ENCODE measurements at places on chromosomes 12 and 14.
A peak's percentile ranks its signal among the peaks of the same experiment; 100 is the strongest.

- peak; percentile 27 for DNase-seq
Measured at GRCh38 chr12:5567016-5567725, 135.3 kb downstream of the NTF3 start.

DNA sequence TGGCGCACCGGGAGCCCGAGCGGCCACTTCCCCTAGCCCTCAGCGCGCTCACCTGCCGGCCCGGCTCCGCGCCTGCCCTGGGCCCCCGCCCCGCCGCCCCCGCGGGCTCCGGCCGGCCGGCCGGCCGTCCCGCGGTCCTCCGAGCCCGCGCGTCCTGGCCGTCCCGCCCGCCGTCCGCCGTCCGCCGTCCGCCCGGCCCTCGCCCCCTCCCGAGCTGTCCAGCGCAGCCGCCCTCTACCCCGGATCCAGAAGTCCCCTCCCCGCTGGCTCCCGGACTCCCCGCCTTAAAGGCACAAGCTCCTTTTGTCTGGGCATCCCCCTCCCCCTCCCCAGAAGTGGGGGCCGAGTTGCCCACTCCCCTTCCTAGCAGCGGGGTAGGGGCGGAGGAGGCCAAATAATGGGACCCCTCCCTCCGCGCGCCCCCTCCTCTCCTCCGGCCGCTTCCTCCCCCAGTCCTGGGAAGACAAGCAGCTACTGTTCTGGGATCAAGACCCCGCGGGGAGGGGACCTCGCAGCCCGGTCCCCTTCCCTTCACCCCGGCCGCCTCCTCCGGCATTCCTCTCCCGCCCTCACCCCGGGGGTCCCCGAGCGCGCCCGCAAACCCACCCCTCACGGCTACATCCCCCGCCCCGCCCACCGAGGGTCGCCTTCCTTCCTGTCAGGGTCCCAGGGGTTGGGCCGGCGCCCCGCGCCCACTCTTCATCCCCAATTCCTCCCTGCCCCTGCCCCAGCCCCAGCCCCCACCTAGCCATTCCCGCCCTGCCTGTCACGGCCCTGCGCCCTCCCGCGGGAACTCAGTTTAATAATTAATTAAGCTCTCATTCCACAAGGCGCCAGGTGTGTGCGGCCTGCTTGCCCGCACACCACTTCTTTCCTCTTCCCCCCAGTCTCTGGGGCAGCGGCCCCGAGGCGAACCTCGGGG lies at the start of gene ADCY6:
Gene ADCY6, minus strand, starts transcription at position 236 of the 922 bp plus-strand sequence. CDS start 5,655 bp downstream, outside the sequence.
- DNase-seq, result peak; percentile 86

GRCh38 chr12:93737457-93738198 lies 60.5 kb downstream of the CRADD start:
- DNase-seq, result no peak

DNA sequence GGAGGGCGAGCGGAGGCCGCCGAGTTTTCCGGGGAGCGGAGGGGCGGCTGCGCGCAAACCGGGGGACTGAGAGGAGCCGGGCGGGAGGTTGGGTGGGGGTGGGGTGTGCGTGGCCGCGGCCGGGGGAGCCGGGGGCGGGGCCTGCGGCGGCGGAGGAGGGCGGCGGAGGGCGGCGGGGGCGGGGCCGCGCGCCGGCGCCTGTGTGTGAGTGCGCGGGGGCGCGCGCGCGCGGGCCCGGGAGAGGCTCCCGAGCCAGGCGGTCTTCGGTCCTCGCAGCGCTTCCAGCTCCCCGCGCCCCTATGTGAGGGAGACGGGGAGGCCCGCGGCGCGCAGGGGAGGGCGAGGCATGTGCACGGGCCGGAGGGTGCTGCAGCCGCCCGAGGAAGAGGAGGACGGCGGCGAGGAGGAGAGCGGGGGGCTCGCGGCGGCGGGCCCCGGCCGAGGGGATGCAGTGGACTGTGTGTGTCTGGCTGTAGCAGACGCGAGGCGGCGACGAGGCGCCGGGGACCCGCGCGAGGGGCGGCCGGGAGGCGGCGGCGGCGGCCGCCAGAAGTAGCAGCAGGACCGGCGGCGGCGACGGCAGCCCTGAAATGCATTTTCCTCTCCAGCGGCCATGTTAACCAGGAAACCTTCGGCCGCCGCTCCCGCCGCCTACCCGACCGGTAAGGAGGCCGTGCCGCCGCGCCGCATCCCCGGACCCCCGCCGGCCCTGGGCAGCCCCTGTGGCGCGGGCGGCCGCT lies at the start of gene DYRK2:
Gene DYRK2, plus strand, starts transcription at position 225 of the 740 bp plus-strand sequence. Its CDS starts 389 bp downstream, at position 614.
- DNase-seq, result peak; percentile 78

DNA sequence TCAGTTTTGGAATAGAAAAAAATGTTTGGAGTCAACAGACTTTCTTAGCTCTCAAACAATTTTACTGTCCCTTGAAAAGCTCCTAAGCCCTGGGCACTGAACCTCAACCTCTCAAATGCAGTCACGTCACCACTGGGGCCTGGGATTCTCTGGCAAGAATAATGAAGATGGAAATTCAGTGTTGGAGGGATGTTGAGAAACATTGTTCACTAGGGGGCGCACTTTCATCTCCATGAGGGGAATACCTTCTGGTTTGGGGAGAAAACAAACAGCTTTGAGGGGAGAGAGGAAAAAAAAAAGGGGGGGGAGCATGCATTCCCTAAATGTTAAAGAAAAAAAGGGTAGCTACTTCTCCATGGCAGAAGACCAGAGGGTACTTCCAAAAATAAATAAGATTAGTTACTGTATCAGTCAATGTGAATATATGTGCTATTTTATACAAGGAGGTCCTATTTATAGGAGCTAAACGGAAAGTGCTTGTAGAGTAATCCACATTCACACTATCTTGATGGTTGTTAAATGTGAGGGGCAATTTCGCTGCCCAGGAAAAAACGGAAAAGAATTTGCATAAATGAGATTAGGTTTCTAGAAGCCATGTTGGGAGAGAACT lies 5.8 kb upstream of the TBPL2 start:
- DNase-seq, result peak; percentile 71

Measured in H9 (cell line).